ENCODE measurements at places on chromosomes 1 and 21.

GRCh38 chr1:226394462-226394861 lies 13.4 kb downstream of the PARP1 start:
- no peak for DNase-seq

DNA sequence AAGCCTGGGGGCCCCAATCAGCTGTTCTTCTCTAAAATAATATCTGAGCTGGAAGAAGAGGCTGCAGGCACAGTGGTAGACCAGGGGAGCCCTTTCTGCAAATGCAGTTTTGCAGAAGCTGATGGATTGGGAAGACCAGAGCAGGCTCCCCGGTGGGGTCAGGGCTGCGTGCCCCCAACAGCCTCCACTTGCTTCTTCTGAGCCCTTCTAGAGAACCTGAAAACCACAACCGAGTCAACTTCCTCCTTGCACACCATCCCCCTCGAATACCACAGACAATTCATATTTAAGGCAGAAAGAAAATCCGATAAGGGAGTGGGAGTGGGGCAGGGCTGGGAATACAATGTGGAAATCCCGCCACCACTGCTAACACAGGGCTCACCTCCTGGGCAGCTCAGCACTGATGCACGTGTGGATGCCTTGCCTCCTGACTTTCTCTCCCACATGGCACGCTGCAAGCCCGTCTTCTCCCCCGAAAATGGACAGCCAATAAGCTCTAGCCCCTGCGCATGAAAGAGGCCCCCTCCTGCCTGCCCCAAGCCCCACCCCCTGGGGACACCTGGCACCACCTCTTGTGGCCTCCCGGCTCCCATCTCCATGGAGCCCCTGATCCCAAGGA lies 25.4 kb upstream of the ALDH4A1 start:
- peak; percentile 36 for DNase-seq

GRCh38 chr21:38129711-38130110 lies 127.1 kb upstream of the KCNJ15 start:
- DNase-seq, result no peak

GRCh38 chr1:94951509-94952208 lies 24.7 kb upstream of the CNN3 start:
- DNase-seq, result no peak

DNA sequence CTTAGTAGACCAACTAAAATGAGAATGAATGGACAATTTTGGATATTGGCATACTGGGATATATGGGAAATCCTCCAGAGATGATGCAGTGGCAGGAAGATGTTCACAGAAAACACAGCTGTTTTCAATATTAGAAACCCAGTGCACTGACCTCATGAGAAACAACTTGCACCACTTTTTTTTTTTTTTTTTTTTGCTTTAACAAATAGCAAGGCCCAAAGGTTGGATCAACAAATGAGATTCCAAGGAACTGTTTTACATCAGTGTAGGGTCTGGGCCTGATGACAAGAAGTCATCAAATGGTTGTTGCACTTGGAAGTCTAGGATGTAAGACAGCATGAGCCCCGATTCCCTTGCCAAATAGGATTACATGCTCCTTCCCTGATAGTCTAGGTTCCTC lies 110.7 kb downstream of the SLC25A24 start:
- no peak for DNase-seq

- DNase-seq, result no peak
Observed at GRCh38 chr1:193709607-193710006, 523.2 kb upstream of the B3GALT2 start.

DNA sequence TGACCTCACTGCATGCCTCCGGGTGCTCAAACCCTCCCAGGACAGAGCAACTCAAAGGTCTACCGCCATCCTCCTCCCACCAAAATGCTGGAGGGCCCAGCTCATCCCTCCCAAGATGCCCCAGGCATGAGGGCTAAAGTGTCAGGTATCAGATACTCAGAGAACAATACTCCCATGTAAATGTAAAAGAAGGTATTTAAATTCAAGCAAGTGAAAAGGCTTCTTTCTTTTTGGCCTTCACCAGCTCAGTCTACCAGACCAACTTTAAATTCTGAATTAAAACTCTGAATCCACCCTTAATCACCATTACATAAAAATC lies 3.0 kb downstream of the PARP1 start:
- no peak for DNase-seq

DNA sequence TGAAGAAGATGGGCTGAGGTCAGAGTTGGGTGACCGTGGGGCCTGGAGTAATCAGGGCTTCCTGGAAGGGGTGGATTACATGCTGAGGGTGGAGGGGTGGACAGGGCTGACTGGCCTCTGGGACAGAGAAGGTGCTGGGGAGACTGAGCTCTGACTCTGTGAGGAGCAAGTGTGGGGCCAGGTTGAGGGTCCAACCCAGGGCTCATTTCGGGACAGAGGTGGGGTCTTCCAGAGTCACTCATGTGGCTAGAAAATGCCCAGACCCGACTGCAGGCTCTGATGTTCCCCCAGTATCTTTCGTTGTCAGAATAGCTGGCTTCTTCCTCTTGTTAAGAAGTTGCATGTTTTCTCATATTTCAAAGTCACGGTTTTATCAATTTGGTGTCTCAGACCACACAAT lies 311.8 kb downstream of the PTPRU start:
- DNase-seq, result no peak

DNA sequence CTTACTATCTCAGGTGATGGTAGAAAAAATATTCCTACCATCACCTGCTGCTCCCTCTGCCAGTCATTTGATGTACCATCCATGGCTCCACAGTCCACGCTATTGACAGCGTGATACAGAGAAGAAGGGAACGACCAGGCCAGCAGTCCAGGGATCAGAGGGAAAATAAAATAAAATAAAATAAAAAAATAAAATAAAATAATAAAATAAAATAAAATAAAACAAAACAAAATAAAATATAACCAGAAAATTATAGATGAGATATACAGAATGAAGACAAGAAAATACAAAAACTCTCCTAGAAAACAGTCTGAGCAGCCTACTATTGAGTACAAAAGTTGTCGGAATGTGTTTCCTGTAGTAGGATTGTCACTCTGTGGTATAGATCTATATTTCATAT lies 619.4 kb upstream of the TMPRSS15 start:
- DNase-seq, result no peak

DNA sequence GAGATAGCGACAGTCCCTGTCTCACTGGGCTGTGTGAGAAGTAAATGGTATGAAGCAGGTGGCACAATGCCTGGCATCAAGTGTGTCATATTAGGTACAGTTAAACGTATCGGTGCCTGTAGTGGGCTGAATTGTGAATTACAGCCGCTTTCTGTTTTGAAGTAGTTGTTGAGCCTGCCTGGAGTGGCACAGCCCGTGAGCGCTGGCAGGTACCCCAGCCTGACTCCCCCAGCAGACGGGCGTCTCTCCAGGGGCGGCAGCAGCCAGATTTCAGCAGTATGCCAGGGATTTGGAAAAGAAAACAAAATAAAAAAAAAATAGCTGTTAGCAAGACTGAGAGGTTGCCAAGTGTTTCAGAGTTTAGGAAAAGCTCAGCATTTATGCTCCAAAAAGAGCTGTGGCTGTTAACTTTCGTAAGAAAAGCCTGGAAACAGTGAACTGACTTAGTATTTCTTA lies 26.6 kb upstream of the GPR153 start:
- DNase-seq, result no peak

GRCh38 chr1:65196926-65197325 lies 48.9 kb downstream of the AK4 start:
- no peak for DNase-seq

DNA sequence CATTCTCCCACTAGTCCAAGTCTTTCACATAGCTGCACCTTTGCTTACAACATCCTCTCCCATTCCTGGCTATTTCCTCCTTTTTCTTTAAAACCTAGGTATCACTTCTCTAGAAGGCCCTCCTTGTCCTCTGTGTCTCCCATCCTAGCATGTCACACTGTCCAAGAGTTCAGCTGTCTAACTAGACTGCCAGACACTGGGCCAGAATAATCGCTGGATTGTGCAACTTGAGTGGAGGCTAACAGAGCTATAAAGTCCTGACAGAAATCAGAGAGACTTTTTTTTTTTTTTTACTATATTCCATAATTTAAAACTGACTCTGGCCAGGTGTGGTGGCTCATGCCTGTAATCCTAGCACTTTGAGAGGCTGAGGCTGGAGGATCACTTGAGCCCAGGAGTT lies 4.2 kb upstream of the ANGPTL7 start:
- DNase-seq, result no peak

DNA sequence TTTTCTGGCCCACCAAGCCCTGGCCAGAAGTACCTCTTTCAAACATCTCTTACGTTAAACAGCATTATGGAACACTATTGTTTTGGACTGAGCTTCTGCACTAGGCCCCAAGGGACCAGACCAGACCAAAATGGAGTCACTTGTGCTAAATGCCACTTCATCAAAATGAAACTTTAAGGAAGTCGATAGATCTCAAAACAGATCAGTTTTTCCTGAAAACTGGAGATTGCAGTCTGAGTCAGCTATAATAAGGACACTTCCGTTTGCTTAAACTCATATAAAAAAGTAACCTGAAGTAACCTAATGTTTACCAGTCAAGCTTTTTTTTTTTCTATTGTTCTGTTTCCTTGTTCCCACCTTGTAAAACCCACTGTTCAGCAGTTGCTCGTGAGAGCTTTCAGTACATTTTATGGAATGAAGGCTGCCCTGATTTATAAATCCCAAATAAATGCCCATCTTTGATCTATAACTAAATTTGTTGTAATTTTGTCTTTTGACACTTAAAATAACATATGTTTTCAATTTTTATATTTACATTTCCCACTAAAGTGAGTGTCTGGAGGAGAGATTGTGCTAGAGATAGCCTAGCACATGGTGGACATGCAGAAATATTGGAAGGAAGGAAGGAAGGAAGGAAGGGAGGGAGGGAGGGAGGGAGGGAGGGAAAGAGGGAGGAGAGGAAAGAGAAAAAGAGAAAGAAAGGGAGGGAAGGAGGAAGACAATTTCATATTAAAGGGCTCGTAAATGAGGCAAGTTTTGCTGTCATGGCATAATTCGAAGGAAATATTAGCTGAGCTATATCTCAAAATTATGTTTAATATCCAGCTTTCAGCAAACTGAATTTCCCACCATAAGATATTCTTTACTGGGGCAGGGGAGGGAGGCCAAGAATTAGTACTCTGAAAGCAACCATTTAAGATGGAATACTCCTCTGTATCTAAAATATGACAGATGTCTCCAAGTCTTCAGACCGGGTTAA lies 77.0 kb upstream of the CXADR start:
- DNase-seq, result peak; percentile 38

DNA sequence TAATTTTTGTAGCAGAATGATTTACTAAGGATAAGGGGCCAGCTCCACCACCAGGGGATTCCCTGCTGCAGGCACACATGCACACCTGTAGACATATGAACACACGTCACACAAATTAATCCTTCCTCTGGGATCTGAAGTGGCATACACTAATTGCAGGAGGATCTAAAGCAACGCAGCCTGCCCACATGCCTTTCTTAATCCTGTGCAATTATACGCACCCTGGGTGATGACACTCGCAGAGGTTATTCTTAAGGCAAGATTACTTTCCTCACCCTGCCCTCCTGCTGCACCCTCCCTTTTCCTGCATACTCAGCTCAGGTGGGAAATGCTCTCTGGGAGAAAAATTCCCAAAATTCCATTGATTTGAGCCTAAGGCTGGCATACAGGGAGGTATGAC lies 7.5 kb upstream of the LORICRIN start:
- no peak for DNase-seq

- no peak for DNase-seq
Observed at GRCh38 chr1:107459204-107459904, 318.5 kb downstream of the NTNG1 start.

- no peak for DNase-seq
Observed at GRCh38 chr1:153649863-153650235, 8.7 kb upstream of the SNAPIN start.

DNA sequence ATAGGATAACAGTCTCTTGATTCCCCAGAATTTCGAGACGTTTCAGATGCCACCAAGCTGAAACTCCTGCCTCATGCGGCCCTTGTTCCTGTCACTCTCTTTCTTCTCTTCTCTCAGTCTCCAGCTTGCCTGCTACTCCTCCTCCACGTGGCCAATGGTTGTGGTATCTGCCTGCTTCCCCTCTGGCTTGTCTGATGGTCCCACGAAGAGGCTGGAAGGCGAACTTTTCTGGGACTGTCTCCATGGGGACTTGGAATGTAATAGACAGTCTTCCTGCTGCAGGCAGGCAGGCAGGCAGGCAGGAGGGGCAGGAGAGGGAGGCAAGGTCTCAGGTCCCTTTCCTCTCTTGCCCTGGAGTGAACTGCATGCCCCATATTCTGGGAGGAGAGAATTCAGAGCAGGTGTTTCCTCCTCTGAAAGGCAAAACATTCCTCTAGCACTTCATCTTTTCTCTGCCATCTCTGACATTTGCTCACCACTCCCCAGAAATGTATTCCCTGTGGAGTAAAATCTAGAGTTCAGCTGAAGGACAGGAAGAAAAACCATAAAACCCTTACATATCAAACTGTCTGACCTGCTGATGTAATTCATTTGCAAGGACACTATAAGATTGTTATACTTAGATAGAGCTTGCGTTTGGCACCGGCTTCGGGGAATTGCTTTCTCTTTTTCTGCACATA lies 64.1 kb upstream of the GNG12 start:
- peak; percentile 33 for DNase-seq

DNA sequence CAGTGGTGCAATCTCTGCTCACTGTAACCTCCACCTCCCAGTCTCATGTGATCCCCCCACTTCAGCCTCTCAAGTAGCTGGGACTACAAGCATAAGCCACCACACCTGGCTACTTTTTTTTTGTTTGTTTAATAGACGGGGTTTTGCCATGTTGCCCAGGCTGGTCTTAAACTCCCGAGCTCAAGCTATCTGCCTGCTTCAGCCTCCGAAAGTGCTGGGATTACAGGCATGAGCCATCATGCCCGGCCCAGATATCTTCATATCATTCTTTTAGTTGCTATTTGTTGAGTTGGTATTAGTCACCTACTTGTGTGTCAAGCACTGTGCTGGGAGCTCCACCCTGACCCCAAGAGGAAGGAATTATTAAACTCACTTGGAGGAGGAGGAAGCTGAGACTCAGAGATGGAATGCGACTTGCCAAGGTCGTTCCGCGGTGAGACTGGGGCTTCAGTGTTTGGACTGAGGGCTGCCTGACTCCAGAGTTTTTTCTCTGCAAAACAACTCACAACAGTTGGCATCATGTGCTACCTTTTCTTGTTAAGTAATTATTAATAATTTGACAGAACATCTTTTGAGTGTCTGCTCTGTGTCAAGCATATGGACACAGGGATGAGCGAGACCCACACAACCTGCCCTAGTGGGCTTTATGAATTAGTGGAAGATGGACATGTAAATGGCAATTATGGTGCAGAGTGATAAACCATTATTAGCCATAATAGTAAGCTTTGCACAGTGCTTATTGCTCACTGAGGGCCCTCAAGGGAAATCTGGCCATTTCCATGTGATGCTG lies 132.0 kb downstream of the FOXD2 start:
- DNase-seq, result peak; percentile 84

DNA sequence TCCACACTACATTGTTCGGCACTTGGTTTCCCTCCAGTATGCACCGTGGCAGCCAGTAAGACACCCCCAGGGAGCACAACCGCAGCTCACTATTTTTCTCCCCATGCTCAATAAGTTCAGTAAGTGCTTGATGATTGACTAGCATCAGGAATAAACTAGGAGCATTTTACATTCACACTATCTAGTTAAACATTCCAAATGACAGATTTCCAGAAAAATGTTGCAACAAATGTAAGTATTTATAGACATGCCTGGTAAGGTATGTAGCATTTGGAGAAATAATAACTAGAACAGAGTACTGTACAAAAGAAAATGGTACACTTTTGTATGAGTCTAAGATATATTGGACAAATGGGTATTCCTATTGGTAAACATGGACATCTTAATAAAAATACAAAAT lies 92.9 kb downstream of the SLC45A1 start:
- DNase-seq, result no peak

Data from HT-29 (cell line).